ENCODE measurements at places on chromosomes 7 and 10. TPM values are rescaled to one million over a fixed set of nuclear protein-coding genes. Genes with fewer than 3 reads are reported as not detected.

Gene ZMIZ2
- 16.3 TPM for total RNA-seq

Gene HGF
- total RNA-seq = 0.65 TPM

Gene SPDYE6
- not detected for total RNA-seq

Gene TMEM196
- total RNA-seq = 0.13 TPM

Gene SORCS1
- total RNA-seq = not detected

Gene GPR26
- total RNA-seq = not detected

Gene TMEM130
- total RNA-seq = 0.54 TPM
